Activated effector memory CD4-positive, alpha-beta T cell treated with Interleukin-2 at 50 U/mL for 16 hours (primary cell): ENCODE measurements at places on chromosomes 5 and 9.

- DNase-seq: no peak
Observed at GRCh38 chr5:124030043-124030491, 518.1 kb downstream of the CSNK1G3 start.

GRCh38 chr5:79581535-79581934, 30.7 kb upstream of the TENT2 start:
- DNase-seq: no peak

- no peak for DNase-seq
Observed at GRCh38 chr5:111432883-111433536, 79.3 kb downstream of the STARD4 start.

DNA sequence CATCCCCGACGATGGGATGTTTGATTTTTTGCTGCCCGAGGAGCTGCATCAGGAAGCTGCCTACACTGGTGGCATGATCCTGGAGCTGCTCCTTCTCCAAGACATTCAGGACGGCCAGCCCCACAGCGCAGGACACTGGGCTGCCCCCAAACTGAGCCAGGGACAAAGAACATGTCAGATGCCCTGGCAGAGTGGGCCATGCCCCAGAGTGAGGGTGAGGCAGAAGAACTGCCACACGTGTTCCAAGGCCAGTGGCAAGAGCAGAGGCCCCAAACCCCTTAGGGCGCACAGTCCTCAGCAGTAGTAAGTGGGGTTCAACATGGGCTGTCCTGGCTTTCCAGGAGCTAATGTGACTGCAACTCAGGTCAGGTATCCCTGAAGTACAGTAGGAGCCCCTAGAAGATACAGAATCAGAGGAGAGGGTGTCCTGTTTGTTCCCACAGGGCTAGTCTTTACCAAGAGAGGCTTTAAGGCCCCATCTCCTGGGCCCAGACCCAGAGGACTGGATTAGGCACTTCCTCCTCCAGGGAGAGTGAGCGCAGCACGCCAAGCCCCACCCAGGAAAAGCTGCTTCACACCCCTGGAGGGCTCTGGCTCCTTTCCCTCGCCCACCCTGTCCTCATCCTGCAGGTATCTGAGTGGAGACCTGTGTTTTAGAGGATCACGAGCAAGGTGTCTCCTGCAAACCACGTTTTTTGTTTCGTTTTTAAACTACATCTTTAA, 11.1 kb downstream of the HNRNPAB start:
- DNase-seq: no peak

GRCh38 chr5:139862313-139862712, 66.7 kb downstream of the PSD2 start:
- no peak for DNase-seq

DNA sequence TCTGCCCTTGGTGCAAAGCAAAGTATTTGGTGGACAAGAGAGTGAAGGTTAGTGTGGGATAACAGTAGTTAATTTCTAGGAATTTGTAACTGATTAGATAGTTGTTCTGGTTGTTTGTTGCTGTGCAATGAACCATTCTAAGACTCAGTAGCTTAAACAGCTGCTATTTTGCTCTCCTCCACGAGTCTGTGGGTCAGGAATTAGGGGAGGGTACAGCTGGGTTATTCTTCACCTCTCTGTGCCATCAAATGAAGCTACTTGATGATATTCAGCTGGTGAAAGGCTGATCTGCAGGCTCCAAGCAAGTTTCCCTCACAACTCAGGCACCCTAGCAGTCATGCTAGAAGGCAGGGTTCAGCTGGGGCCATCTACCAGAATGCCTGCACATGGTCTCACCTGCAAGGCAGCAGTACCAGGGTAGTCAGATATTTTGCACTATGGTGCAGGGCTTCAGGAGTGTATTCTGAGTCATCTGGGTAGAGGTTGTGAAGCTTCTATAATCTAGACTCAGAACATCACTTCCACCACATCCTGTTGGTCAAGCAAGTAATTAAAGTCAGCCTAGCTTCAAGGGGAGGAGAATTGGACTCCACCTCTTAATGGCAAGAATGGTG, 159.5 kb upstream of the SLC28A3 start:
- DNase-seq: no peak

DNA sequence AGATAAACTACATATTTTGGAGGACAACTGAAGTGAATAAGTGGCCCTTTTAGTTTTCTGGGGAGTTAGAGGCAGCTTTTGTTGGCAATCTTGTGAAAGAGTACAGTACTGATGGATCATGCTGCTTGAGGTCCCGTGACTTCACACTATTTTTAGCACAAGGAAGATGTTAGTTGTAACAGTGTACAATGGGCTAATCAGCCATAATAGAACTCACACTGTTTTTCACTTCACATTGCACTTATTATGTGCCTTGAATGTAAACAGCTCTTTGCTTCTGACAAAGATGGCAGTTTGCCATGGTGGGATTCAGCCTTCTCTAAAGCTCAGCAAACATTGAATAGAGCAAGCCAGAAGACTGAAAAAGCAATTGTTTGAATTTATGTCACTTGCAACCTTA, 176.7 kb upstream of the ZNF608 start:
- no peak for DNase-seq

DNA sequence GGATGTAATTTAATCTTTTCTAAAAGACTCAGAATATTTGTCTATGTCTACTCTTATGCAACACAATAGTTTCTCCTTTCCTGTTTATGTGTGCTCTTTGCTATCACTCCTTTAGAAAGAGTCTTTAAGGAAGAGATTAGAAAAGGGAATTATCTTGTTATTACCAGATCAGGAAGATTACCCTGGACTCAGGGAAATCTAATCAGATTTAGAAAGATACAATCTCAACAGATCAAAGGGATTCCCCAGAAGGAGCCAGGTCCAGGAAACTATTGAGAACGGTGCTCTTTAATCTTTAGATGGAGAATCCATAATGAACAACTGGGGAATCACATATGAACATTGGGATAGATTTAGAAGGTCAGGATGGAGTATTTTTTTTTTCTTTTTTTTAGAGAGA, 32.4 kb upstream of the ZFR start:
- DNase-seq: no peak
